Thoracic aorta (tissue), 2 donors: ENCODE measurements at places on chromosomes 4 and X.

DNA sequence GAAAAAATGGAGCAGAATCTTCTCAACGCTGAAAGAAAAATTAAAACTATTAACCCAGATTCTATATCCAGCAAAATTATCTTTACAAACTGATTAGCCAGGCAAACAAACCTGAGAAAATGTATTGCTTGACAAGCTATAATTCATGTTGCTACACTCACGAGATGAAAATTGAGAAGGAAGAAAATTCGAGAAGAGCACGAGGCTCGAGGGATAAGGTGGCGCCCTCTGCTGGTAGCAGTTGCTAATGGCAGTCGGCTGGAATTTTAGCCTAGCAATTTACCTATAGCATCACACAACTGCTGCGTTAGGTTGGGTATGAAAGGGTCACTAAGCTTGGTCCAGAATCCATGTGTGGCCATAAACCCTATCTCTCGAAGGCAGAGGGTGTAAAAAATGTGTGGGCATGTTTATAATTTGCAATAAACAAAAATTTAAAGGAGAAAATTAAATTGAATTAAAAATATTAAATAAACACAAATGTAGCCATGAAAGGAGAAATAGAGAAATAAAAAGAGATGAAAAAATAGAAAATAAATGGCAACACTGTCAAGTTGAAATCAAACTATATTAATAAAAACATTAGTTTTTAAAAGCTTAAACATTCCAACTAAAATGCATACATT, 126.6 kb downstream of the PPP4R3C start:
- H3K27ac ChIP-seq = no peak overlapping the region

DNA sequence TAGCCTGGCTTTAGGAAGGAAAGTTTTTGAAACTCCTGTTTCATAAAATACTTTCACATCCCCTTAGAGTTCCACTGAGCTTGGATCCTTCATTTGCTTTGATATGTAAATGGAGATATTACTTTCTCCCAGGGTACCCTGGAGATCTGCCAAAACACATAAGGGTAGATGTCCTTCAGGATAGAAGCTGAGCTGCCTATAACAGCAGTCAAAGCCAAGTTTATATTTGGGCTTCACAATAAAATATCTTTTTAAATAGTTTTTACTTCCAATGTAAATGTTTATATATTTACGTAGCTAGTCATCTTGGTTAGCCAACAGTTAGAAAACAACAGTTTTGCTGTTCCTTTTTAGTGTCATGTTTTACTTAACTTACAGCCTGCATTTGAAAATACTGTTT, 742.3 kb upstream of the POU3F4 start:
- DNase-seq = no peak
- H3K4me1 ChIP-seq = no peaks in the 10 kb centered on the region
- no peak overlapping the region for H3K4me3 ChIP-seq

GRCh38 chr4:101993002-101993841, 202.7 kb downstream of the BANK1 start:
- H3K4me3 ChIP-seq = no peak overlapping the region
- no peak for DNase-seq
- no peaks in the 10 kb centered on the region for H3K36me3 ChIP-seq
- H3K4me1 ChIP-seq = no peaks in the 10 kb centered on the region

GRCh38 chr4:46372878-46373277, 17.1 kb downstream of the GABRA2 start:
- no peaks in the 10 kb centered on the region for H3K4me1 ChIP-seq
- no peaks in the 10 kb centered on the region for H3K27me3 ChIP-seq
- DNase-seq = no peak
- no peak overlapping the region for H3K27ac ChIP-seq
- no peak overlapping the region for H3K4me3 ChIP-seq
